Mucosa of gallbladder (tissue), 1 donor: ENCODE measurements at places on chromosomes 6 and 20. TPM values are rescaled to one million over a fixed set of nuclear protein-coding genes. Genes with fewer than 3 reads are reported as not detected.

DNA sequence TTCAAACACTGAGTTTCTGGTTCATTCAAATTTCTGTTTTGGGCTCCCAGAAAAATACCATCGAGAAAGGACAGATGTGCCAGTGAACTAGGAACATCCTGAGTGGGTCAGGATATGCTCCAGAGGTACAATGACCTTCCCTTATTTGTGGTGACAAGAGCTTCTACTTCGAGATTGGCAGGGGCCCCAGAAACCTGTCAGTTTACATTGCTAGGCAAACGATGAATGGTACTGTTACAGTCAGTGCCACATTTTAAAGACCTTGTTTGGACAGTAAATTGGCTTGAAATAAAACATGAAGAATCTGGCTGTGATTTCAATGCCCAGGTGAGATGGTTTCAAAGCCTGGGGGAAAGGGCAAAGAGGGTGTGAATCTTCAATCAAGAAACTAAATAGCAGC lies 454.5 kb upstream of the ID4 start:
- DNase-seq, result no peak

- DNase-seq, result no peak
These were observed 87.4 kb downstream of the GJA1 start for GRCh38 chr6:121522771-121523386.

Gene BTNL2
- not detected for total RNA-seq

GRCh38 chr20:45833883-45834796 lies 541 bp downstream of the SNX21 start:
- peak; percentile 58 for DNase-seq

DNA sequence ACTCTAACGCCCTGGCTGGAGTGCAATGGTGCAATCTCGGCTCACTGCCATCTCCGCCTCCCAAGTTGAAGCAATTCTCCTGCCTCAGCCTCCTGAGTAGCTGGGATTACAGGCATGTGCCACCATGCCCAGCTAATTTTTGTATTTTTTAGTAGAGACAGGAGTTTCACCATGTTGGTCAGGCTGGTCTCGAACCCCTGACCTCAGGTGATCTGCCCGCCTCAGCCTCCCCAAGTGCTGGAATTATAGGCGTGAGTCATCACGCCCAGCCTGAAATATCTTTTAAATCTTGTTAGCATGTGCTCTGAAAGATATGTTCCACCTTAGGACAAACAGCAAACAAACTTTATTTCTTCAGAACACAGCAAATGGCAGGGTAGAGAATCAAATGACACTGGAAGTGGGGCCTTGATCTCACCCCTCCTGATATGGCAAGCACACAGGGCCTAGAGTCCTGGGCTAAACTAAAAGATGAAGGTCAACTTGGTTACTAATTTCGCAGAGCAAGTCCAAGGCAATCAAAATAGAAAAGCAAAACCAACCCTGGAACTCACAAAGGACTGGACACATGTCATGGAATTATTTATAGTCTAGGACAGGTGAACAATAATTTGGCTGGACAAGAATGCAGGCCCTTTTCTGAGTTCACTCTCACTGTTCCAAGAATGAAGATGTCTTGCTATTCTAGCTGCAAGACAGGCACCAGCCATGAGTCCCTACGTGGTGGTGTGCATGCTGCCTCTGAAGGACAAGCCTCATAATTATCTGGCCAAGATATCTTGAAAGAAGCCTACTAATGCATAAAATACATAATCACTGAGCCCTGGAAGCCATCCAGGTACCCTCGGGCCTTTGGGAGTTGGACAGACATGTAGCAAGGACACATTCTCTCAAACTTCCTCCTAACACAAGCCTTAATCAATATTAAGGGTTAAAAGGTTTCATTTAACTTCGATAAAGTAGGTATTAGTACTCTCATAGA lies 35.6 kb downstream of the B4GALT5 start:
- peak; percentile 77 for DNase-seq

- DNase-seq, result no peak
These were observed 78.8 kb downstream of the RPS12 start for GRCh38 chr6:132892929-132893771.

DNA sequence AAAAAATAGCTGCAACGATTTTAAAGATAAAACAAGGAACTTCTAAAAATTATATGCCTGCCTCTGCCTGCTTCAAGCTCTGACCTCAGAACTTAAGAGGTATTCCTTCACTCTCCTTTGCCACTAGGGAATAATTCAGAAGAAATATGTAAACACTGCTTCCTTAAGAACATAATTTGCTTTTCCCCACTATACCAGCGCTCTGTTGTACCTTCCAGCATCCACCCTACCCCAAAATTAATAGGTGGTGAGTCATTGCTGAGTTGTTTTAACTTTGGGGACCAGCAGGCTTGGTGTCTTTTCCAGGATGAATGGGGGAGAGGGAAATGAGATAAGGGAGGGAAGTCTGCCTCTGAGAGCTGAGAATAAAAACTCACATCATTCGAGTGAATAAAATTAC lies 107.7 kb upstream of the ATXN1 start:
- no peak for DNase-seq

Gene MRAP2
- 1.9 TPM for total RNA-seq

DNA sequence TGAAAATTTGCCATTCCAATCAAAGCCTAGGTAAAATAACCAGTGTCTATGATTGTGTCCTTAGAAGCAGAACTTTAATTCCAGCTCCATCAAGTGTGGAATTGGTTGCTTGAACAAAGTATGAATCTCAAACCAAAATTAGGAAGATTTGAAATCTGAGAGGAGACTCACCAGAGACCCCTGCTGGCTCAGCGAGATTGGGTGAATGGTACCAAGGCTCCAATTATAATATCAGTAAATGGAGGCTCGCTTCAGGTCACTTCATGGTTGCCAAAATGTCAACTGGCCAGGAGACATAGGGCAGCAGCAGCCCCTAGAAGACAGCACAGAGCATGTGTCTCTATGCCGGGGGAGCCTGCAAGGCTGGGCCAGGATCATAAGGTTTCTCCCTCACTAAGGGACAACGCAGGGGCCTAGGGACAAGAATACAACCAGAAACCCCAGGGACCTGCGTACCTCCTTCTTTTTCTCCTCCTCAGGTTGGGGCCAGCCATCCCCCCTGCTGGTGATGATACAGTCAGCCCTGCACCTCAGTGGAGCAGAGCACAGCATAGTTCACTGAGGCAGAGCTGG lies 14.0 kb downstream of the RBL1 start:
- no peak for DNase-seq

Gene IP6K3
- 0.26 TPM for total RNA-seq
